ENCODE measurements at places on chromosomes 2 and 18.

DNA sequence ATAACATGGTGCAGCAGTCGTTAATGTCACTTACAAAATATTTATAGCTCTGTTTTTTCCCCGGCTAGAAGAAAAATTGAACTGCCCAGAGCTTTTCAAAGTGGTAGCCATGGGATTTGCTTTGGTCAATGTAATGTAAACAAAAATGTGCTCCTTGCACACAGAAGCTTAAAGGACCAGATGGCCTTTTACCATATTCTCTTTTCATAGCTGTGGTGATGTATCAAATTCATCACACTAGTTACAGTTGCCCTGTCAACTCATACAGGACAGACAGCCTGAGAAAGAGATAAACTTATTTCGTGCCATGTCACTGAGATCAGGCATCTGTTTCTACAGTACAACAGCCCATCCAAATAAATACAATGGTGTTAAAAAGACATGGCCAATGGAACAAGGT is 368.1 kb upstream of the CDH19 start:
- DNase-seq = no peak

DNA sequence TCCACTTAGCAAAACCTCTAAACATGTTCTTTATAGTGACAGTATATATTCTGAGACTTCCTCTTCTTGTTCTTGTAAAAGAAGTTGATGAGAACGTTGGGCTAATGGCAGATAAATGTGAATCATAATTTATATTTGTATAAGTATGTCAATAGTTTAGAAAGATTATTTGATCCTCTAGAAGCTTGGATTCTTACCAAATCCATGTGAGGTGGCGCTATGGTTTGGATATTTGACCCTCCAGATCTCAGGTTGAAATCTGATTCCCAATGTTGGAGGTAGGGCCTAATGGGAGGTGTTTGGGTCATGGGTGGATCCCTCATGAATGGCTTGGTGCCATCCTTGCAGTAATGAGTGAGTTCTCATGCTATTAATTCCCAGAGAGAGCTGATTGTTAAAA is 29.8 kb upstream of the SCN1A start:
- DNase-seq = no peak

DNA sequence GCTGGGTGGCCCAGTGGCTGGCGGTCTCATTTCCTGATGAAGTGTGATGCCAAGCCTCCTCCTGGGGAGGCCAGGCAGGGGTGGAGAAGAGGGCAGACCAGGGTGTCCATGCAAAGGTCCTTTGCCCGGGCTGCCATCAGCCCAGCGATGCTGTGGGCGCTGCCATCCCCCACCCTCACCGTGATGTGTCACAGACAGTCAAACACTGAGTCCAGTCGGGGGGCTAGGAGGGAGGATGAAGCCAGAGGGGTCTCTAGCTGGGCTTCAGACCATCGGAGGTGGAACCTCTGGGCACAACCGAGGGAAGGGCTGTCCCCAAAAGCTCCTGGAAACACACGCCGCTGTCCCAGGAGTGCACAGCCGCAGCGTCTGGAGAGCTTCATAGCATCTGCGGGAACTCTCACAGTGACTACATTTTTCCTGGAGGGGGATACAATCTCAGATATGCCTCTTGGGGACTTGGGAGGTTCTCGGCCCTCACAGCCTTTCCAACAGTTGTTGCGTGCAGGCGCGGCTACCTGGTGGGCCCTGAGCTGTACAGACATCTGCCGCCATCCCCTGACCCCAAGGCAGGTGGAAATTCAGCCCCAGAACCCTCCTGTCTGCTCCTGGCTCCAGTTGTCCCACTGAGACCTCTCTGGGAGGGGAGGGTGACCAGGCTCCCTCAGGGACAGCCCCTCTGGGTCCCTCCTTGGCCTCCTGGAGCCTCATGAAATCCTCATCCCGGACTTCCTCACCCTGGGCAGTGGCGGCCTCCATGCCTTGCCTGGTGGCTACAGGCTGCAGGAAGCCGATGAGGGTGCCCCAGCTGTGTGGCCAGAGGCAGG is 26.5 kb upstream of the OTOS start:
- no peak for DNase-seq

GRCh38 chr2:66869076-66869475 is 434.2 kb downstream of the MEIS1 start:
- DNase-seq = no peak

- no peak for DNase-seq
Measured at GRCh38 chr2:105775809-105776559, 31.3 kb downstream of the NCK2 start.

DNA sequence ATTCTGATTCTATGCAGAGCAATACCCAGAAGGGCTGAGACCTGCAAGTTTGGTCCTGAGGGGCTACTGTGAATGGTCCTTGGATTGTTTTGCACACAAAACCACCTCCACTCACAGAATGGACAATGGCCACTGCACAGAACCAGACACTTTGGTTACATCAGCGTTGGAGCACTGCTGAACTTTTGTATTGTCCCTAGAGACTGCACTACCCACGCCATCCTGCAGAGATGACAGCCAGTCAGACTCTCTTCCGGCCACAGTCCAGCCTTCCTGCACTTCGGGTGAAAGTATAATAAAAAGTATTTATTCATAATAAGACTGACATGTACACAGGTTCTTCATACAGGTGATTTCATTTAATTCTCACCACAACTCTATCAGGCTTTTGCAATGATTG is 35.7 kb downstream of the CELF4 start:
- no peak for DNase-seq
